Activated T-helper 17 cell treated with anti-CD3 and anti-CD28 coated beads, Interleukin-2, amount 50 U/mL, for 72 hours (primary cell): ENCODE measurements at places on chromosomes 2 and 18. TPM values are rescaled to one million over a fixed set of nuclear protein-coding genes. Genes with fewer than 3 reads are reported as not detected.
A peak's percentile ranks its signal among the peaks of the same experiment; 100 is the strongest.

DNA sequence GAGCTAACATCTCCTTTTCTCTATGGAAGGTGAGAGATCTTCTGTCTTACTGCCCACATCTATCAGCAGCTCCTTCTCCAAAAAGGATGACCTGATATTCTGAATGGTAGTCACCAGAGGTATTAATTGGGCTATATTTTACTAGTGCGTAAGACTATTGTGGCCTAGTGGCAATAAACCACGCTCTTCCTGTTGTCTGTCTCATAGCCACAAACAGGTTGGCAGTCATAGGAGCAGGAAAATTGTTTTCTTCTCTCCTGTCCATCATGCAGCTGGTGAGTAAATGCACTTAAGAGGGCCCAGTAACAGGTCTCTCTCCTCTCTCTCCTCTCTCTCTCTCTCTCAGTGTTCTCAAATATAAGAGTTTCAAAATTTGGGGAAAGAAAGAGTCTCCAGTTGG is 856.8 kb upstream of the ACVR2A start:
- ATAC-seq: no peak

DNA sequence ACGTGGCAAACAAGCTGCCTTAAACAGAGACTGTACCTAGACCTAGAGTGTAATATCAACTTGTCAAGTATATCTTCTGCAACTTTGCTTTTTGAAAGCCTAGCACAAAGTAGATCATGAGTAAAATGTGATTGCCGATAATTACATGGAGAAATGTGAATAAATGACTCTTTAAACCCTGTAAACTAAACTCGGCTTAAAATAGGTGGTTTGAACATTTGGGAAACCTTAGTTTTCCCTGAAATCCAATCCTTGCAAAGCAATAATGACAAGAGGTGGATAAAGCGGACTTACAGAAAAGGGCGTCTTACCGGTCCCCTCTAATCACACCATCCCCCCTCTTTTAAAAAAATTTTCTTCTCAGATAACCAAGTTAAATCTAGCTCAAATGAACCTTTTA is 549 bp upstream of the PSMD14 start:
- no peak for ATAC-seq

GRCh38 chr18:44245019-44245418 is 435.7 kb upstream of the SETBP1 start:
- ATAC-seq: no peak

- ATAC-seq: no peak
These were observed 114.1 kb downstream of the COL6A3 start for GRCh38 chr2:237299906-237300305.

DNA sequence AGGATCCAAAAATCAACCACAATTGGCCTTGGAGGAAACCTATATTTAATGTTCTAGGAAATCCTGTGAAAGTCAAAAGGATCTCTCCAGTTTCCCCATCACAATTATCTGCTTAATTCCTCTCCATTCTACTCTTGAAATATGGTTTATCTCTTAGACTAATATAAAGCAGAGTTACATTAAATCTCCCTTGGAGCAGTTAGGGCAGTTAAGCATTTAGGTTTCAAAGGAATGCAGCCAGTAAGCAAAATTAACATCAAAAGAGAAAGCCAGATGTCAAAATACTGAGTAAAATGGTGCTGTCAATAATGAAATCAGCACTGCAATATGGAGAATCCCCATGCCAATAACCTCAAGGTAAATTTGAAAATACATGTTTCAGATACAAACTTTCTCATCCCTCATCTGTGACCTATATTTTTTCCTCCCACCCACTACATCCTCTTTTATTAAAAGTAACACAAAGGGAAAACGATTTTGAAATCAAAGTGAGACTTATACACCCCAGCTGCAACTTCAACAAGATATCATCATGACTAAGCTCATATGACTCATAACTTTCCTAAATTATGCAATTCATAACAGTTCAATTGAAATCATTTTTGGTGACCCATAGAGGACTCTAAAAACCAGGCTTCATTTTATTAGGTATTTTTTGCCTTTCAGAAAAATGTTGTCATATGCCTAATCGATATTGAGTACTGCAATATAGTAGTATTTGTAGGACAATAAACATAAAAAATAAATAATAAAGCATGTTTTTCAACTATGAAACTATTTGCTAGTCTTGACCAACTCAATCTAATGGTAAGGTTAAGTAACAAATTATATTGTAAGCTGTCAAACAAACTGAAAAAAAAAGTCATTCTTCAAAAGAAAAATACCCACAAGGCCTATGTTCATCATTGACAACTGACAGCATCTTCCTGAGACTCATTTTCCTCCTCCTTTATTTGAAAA is 3.1 kb downstream of the ADAM17 start:
- ATAC-seq: peak; percentile 37

DNA sequence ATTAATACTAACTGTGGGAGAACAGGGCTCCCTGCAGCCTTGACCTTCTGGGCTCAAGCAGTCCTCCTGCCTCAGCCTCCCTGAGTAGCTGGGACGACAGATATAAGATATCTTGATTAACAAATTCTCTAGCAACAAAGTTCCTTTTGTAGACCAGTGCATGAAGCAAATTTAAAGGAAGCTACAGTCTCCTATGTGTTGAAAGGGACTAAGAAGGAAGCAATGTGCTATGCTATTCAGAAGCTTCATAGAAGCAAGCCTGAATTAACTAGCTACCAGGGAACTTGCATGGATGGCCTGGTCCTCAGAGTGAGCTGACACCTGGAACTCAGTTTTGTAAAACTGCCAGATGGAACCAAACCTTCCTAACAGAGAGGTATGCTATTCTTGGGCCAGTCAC is 33.2 kb downstream of the RAPH1 start:
- ATAC-seq: no peak

CPS1 gene
- total RNA-seq: 0.76 TPM
